Foreskin keratinocyte (primary cell): ENCODE measurements at places on chromosomes 6 and 20. TPM values are rescaled to one million over a fixed set of nuclear protein-coding genes. Genes with fewer than 3 reads are reported as not detected.

The C6orf15 gene
- 0.11 and 0.68 TPM in 2 replicates for total RNA-seq

The VAPB gene
- total RNA-seq: 39.2 and 41.6 TPM in 2 replicates

The ARFGAP1 gene
- 52.2 and 64.0 TPM in 2 replicates for total RNA-seq

The ANKRD66 gene
- not detected in 2 replicates for total RNA-seq

The ULBP3 gene
- 5.6 and 7.0 TPM in 2 replicates for total RNA-seq

The NR2E1 gene
- not detected in 2 replicates for total RNA-seq

The TMEM244 gene
- not detected in 2 replicates for total RNA-seq

The GSTA2 gene
- total RNA-seq: not detected in 2 replicates

The SLC25A27 gene
- 2.6 and 3.8 TPM in 2 replicates for total RNA-seq

- DNase-seq: no peak
Observed at GRCh38 chr6:160634706-160635105, 29.4 kb downstream of the LPA start.

DNA sequence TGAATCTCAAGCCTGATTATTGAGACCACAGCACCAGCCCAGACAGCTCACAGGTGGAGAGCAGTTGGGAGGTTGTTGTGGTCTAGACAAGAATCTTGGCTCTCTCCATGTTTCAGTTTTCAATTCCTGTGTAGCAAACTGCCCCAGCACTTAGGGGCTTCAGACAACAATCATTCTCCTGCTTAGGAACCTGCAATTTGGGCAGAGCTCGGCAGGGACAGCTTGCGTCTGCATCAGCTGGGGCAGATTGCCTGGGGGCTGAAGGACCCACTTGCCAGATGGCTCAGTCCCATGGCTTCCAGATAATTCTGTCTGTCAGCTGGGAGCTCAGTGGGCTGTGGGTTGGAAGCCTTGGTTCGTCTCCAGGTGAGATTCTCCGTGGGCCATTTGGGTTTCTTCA is 6.9 kb downstream of the TGM6 start:
- no peak for DNase-seq

DNA sequence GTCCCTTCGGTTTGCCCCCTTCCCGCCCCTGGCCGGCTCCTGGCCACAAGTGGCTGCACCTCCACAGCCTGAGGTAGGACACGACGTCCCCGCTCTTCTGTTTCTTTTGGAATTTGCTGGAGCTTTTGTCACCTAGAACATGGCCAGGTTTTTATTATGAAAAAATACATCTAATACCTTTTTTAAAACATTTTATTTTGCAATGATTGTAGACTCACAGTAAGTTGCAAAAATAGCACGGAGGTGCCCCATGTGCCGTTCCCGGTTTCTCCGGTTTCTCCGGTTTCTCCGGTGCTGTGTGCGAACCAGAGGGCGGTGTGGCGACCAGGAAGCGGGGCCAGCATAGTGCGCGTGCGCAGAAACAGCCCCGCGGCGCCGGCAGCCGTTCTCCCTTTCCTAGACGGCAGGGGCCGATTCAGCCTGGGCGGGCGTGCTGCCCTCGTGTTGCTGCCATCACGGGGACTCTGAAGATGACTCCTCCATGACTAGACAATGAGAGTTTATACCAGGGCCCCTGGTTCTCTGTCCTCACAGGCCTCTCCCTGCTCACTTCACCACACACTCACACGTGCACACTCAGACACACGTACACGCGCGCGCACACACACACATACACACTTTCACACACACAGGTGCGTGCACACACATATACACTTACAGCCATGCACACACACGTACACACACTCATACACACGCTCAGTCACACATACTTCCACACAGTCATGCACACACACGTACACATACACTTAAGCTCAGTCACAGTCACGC is 102.1 kb downstream of the TMEM242 start:
- peak; percentile 50 for DNase-seq

- DNase-seq: no peak
Observed at GRCh38 chr6:117512987-117513573, 30.6 kb downstream of the DCBLD1 start.

- DNase-seq: no peak
Observed at GRCh38 chr6:55812509-55812908, 62.9 kb downstream of the BMP5 start.

- DNase-seq: no peak
Observed at GRCh38 chr6:10505529-10505928, 15.6 kb upstream of the GCNT2 start.

GRCh38 chr6:12911427-12911826 is 194.9 kb downstream of the PHACTR1 start:
- peak; percentile 5 for DNase-seq

DNA sequence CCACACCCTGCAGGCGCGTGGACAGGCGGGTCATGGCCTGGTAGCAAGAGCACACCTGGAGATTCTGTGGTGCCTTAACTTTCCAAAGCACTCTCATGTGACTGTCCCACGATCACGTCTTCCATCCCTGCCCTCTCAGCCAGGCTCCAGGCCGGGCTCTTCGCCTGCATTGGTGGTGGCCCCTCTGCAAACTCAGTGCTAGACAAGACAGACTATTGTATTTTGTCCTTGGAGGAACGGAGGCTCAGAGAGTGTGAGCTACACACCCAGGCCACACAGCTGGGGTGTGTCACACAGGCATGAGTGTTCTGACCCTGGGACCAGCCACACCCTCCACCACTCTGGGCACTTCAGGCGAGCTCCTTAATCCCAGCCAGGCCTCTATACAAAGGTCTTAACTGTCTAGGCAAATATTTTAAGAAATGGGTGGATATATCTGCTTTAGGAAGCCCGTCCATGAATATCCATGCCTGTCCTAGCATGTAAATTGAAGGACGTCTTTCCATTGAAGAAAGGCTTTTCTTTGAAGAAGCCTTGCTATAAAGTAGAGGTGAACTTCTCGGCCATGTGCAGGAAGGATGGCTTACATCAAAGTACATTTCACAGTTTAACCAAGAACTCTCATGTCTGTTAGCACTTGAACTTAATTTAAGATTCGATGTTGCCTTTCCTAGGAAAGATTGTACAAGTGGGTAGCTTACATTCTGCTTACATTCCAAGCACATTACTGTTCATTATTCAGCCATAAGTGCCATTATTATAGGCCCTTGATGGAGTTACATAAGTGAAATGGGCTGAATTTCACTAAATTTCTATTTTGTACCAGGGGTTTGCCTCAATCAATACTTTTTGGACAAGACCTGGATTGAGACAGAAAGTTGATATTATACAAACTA is 263.9 kb downstream of the DLL1 start:
- DNase-seq: peak; percentile 83

GRCh38 chr6:4965562-4966389 is 38.1 kb downstream of the RPP40 start:
- no peak for DNase-seq

DNA sequence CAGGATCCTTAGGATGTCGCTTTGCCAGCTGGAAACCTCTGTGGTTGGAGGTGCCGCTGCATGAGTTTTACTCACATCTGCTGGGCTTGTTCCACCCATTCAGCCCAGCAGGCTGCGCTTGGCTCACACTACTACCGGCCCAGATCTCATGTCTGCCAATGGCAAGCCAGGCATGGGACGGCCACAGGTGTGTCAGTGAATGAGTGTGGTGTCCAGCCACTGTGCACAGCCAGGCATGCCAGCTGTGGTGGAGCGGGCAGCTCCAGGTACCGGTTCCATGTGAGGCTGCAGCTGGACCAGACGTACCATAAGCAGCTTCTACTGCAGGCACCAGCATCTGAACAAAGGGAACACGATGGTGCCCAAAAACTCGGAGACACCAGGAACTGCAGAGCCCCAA is 33.1 kb upstream of the ASF1A start:
- DNase-seq: no peak

GRCh38 chr20:53298260-53298659 is 295.4 kb downstream of the ZNF217 start:
- DNase-seq: no peak

DNA sequence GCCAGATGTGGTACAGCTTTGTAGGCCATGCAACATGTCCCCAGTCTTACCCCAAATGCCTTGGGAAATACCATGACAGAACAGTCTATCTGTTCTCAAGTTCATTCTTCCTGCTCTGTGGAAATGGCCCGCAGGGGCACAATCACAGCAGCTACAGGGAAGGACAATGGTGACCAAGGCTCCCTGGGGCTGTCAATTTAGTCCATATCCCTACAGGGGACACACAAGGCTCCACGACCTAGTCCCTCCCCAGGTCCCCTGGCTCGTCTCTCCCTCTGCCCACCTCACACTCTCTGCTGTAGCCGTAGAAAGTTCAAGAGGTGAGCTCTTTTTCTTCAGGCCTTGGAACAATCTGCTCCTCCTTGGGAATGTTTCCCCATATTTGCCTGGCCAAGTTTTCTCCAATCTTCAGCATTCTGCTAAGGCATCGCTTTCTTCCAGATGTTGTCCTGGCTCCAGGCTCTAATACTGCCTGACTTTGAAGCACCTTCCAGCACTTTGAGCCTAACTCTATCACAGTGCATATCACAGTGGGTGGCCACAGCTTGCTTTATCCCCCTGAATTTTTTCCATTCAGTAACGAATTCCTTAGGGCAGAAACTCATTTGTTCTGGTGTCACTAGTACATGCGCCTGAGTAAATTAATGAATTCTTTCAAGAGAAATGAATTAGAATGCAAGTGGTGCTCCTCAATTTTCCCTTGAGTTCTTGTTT is 92.6 kb downstream of the MAP3K7 start:
- DNase-seq: no peak

DNA sequence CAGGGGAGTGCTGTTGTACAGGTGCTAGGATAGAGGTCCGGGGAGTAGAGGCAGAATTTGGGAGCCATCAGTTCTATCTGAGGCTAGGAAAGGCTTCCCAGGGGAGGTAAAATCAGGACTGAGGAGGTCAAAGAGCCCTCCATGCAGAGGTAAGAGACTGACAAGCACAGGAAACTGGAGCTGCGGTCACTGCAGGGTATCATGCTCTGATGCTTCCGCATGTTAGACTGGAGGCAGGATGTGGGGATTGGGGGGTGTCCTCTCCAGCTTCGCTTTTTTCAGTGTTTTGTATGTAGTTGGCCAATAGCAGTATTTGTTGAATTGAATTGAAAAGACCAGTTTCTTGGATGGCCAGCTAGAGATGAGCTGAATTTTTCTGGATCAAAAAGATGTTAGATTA is 87.8 kb downstream of the SLC22A3 start:
- DNase-seq: no peak

- DNase-seq: no peak
Observed at GRCh38 chr6:68639826-68640490, 4.9 kb downstream of the ADGRB3 start.

- DNase-seq: no peak
Observed at GRCh38 chr6:83097204-83097603, 29.7 kb downstream of the DOP1A start.

- no peak for DNase-seq
Observed at GRCh38 chr6:36788186-36788585, 51.1 kb downstream of the CPNE5 start.

- no peak for DNase-seq
Observed at GRCh38 chr6:169837529-169838250, 86.3 kb downstream of the ERMARD start.

GRCh38 chr20:33606118-33606771 is 55.9 kb upstream of the C20orf144 start:
- DNase-seq: no peak

GRCh38 chr20:48317578-48317977 is 510.2 kb downstream of the PREX1 start:
- no peak for DNase-seq

GRCh38 chr20:16801919-16802651 is 53.9 kb downstream of the OTOR start:
- DNase-seq: no peak

DNA sequence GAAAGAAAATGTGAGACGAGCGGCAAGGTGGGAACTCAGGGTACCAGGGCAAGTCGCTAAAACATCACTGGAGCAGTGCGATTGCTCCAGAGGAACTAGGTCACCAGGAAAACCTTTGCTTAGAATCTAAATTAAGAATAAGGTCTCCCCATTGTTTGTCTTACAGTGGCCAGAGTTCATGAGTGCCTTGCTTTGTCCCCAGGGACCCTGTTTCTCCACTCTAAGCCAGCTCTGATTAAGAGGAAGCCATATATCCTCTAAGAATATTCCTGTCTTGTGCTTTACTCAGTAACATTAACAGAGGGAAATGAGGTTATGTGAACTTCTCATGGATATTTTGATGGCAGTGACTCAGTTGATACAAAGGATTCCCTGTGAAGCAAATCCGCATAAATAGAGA is 305.8 kb downstream of the CD83 start:
- no peak for DNase-seq
